Activated CD8-positive, alpha-beta memory T cell treated with anti-CD3 and anti-CD28 coated beads for 1 hour (primary cell): ENCODE measurements at places on chromosomes 2 and 18.

- DNase-seq = no peak
Observed at GRCh38 chr18:24326211-24326610, 71.4 kb downstream of the OSBPL1A start.

- DNase-seq = no peak
Observed at GRCh38 chr2:150647943-150648342, 160.5 kb upstream of the RND3 start.

DNA sequence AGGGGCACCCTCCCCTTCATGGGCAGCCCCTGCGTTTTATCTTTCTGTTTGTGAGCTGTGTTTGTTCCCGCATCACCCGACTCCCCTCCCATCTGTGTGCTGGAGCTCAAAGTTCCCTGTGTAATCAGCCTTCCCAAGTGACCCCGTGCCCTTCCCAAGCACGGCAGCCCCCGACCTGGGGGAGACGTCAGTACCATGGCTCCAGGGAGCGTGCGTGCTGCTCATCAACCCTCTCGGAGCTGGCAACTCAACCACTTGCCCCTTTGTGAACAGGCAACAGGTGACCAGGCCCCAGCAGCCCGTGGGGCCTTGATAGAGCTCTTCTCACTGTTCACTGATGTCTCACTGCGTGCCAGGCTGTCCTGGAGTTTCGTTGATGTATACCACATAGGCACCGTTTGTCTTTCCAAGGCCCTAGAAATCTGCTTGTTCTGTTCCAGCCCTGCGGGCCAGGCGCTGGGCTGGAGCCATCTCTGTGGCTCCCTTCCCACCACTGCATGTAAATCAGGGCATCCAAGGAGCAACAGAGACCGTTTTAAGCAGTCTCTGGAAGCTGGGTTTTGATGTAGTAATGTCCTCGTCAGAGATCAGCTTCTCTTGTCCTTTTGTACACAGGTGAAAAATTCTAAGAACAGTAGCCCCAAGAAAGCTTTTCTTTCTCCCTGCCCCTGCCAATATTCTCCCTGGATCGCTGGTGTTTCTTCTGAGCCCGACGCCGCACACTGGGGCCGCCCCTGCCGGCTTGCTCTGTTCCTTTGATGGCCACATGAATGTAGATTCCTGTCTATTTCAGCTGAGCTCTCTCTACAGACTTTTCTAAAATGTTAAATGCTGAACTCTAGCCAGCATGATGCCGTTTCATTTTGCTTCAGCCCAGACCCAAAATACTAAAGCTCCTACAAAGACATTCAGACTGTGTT lies 107.0 kb upstream of the PTPRM start:
- no peak for DNase-seq

DNA sequence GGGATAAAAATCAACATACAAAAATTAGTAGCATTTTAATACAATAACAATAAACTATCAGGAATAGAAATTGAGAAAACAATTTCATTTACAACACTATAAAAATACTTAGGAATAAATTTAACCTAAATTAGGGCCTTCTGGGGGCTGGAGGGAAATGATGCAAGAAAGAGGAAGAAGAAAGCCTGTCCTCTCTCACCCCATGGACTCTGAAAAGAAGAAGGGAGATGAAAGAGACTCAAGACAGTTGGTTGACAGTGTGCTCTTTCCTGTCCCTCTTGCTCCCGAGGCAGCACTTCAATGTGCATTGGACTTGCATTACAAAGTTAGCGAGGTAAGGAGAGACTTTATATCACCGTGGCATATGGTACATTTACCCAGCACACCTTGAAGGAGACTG lies 88.5 kb downstream of the VAPA start:
- no peak for DNase-seq
